Left lung (tissue), 14 donors: ENCODE measurements at places on chromosomes 11 and 22. TPM values are rescaled to one million over a fixed set of nuclear protein-coding genes. Genes with fewer than 3 reads are reported as not detected.

The MMP12 gene
- not detected for total RNA-seq

The THY1 gene
- 46.6 TPM for total RNA-seq

The SHANK3 gene
- total RNA-seq: 25.1 TPM

The GRK3 gene
- total RNA-seq: 33.9 TPM

The TNKS1BP1 gene
- total RNA-seq: 156 TPM

The RHOD gene
- total RNA-seq: 37.6 TPM

The TUBA8 gene
- 0.87 TPM for total RNA-seq

The PTPRJ gene
- 63.5 TPM for total RNA-seq

The MRGPRX4 gene
- total RNA-seq: not detected

The HPX gene
- total RNA-seq: 0.90 TPM

The SCN3B gene
- total RNA-seq: 0.61 TPM
